ENCODE measurements at places on chromosomes 2 and 18.

- no peak for DNase-seq
These were observed 312.9 kb downstream of the MTX2 start for GRCh38 chr2:176582176-176582575.

DNA sequence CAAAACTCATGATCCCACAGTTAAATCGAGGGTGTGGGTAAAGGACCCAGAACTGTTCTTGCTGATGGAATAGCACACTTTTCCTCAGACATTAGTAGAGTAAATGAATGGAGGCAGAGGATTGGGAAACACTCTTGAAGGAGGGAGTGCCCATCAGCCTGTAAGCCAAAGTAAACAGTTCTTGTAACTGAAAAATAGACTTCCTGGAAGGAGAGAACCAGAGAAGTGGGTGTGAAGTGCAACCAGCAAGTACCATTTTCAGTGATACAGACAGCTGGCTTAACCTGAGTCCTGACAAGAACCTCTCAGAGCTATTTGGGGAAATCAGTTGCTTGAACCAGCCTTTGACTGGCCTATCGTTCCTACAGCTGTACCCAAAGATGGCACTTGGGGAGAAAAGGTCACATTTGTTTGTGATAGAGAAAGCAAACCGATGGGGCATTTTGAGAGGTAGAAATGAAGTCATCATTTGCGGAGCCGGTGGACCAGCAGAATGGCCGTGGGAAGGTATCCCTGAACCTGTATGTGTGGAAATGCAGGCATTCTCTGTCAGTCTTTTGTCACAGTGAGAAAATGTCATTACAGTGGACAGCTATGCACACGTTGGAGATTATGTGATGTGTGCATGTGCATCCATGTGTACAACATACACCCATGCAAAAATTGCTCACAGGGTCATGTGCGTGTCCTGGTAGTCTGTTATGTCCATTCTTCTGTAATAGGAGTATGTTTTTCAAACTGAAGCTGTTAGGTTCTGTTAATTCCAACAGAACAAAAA, 17.8 kb downstream of the CRIM1 start:
- DNase-seq: no peak

DNA sequence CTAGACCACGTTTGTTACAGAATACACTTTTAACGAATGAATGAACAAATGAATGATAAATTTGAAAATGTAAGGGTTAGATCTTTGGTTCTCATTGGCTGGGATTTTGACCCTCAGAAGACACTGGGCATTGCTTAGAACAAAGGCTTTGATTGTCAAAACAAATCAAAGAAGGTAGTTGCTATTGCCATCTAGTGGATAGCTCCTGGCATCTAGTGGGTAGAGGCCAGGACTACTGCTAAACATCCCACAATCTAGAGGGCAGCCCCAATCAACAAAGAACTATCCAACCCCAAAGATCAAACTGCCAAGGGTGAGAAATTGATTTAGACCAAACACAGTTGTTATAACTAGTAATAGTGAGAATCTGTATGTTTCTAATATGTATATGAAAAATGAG, 552.3 kb downstream of the KCNJ3 start:
- peak; percentile 40 for DNase-seq

DNA sequence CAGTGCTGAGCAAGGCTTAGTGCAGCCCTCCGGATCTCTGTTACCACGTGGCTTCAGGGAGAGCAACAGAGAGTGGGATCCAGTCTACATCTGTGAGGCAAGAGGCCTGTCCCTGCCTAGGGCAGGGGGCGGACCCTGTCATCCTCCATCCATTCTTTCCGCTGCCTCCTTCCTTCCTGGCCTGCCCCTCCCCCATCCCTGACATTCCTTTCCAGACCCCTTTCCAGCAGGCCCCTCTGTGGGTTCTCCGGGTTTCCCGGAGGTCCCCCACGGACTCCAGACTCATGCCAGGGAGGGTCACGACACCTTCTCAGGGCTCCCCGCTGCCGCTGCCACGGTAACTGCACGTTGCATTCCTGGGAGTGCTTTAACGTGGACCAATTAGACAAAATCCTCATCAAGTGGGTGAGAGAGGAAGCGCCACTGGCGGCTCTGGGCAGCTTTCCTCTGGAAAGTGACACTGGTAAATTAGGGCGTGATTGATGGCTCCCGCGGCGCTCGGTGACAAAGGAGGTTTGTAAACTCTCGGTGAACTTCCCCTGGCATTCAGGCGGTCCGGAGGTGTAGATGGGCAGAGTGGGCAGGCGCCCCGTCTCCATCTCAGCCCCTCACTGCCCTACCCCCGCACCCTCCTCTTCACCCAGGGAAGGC, 11.4 kb downstream of the ATOH8 start:
- no peak for DNase-seq

- DNase-seq: no peak
These were observed 3.9 kb downstream of the WIPF1 start for GRCh38 chr2:174593574-174594203.

DNA sequence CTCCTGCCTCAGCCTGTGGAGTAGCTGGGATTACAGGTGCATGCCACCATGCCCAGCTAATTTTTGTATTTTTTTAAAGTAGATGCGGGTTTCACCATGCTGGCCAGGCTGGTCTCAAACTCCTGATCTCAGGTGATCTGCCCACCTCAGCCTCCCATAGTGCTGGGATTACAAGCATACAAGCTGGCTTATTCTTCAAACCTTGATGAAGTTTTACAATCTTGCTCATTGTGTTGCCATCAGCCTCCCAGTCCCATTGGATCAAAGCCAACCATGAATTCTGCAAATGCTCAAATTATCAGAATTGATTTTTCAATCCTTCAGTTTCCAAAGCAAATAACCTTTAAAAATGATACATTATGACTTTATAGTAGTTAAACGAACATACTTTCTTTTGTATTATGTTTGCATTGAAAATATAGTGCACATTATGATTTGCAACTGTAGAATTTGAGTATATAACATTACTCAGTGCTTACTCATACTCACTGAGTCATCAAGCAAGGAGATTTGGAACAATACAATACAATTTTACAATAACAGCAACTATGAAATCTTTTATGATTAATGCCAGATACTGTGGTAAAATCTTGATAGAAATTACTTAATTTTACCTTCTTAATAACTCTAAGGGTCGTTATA, 1491.9 kb upstream of the CELF4 start:
- DNase-seq: no peak

DNA sequence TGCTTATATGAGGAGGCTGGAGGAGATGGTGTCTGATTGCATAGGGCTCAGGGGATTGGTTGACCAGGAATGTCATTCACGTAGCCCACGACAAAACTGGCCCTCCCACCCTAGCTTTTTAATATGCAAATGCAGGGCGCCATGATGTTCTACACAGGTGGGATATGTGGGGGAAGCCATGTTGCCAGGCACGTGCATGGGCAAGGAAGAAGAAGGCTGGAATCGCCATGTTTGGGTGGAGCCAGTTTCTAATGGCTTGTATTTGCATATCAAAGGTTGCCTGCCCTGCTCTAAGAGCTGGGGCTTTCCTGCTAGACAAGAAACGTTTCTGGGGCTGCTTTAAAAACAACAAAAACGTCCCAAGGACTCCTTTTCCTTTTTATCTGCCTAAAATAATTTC, 26.5 kb upstream of the LINC00305 start:
- no peak for DNase-seq

DNA sequence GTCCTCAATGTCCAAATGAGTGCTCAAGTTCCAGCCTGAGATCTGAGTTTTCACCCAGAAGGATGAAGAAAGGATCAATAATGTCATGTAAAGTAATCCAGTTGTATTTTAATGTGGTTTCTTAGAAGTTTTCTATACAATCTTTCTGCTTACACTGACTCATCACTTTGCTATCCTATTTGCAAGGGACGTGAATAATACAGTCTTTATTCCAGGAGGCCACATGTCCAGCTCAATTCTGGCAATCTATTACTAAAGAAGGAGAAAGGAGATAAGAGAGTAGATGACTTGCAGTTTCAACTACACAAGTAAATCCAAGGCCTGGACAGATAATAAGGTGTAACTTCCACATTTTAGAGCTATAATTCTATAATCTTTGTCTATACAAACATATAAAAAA, 601.1 kb upstream of the SETBP1 start:
- no peak for DNase-seq

Measured in NCI-H1694 treated with DMSO at 0.1 percent for 48 hours (cell line).